GM04503 (cell line): ENCODE measurements at places on chromosomes 6 and 20.

DNA sequence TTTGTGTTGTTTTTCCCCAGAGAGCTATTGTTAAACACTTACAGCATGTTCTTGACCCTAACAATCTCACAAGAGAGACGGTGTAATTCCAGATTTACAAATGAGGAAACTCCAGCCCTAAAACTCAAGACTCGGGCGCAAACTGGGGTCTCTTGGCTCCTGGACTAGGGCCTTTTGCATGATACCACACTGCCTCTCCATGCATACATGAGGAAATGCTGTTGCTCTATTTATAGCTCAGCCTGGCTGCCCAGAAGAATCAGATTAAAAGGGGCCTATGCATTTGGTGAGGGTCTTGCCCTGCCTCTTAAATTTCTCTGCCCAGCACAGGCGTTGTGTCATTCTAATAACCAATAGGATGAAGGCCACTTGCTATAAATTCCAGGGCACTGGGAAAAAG is 30.5 kb upstream of the SNRPB2 start:
- DNase-seq = no peak

DNA sequence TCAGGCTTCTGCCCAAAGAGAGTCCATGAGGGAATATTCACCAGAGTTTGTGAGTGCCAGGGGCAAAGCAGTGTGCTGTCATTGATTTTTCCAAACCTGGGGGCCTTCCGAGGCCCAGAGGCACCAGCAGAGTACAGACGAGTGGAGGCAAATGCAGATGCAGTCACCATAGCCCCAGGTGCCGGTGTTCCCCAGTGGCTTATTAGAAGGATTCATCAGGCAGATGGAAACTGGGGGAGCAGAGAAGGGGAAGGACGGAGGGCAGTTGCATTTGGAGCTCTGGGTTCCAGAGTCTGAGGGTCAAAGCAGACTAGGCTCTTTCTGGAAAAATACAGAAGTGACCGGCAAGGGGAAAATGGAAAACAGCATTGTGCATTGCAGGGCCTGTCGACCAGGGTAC is 184.2 kb downstream of the ANKRD60 start:
- DNase-seq = no peak

GRCh38 chr6:2763876-2764540 is 1.2 kb upstream of the WRNIP1 start:
- DNase-seq = no peak

- DNase-seq = no peak
Measured at GRCh38 chr6:64672131-64672530, 1034.9 kb downstream of the EYS start.

GRCh38 chr20:63182425-63182824 is 33.5 kb downstream of the YTHDF1 start:
- no peak for DNase-seq

GRCh38 chr20:8583566-8584043 is 451.5 kb downstream of the PLCB1 start:
- no peak for DNase-seq

DNA sequence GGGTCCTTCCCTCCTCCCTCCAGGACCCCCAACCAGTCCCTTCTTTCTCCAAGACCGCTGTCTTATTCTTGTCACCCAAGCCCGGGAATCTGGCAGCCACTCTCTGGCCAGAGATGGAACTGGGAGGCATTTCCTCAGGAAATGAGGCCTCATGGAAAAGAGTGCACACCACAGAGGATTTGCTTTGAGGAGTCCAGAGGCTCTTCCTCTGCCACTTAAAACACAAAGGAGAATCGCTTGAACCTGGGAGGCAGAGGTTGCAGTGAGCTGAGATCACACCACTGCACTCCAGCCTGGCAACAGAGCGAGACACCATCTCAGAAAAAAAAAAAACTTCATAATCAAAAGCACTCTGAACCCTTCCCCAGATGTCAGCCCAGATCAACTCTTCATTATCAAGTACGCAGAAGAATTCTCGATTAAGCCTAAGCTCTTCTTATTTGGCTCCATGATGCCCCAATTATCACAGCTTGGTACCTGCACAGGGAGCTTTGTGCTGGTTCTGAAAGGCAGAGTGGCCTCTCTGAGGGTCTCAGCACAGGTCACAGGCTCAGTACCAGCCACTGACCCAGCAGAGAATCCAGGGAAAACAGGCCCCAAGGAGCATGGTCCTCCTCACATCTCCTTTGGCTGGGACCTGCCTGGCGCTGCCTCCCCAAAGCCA is 82.9 kb upstream of the MAFB start:
- DNase-seq = no peak

- DNase-seq = no peak
Measured at GRCh38 chr6:2562721-2563451, 187.8 kb downstream of the MYLK4 start.

- no peak for DNase-seq
Measured at GRCh38 chr6:2549834-2550233, 200.9 kb downstream of the MYLK4 start.

DNA sequence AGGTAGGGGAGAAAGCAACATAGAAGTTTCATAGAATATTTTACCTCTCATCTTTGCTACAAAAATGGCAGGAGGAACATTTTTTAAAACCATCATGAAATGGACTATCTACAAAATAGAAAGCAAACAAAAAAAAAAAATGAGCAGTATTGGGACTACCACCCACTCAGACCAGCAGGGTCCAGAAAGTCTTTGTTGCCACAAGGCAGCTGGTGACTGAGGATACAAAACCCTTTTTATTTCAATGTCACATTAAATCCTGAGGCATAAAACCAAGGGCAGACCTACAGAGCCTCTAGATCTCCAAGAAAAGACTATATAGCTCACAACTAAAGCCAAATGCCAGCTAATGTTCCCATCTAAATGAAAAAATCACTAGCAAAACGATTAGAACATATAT is 282.2 kb downstream of the PTPRK start:
- no peak for DNase-seq

GRCh38 chr6:14735956-14736486 is 509.8 kb upstream of the JARID2 start:
- no peak for DNase-seq

DNA sequence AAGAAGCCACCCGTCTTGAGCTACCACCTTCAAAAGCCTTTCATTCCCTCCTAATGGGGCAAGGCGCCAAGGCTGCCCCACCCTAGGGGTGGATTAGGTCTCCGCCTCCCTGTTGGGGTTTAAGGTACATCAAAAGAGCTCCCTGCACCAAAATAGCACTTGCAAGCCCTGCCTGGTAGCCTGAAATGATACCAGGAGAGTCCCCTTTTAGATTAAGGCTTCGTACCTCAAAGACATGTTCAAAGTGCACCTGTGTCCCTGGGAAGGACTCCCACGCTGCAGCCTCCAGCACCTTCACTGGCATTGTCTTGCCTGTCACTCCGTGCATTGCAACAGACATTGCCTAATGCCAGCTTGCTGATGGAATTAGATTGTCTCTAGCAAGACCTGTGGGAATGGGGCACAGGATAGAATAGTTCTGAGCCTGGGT is 15.7 kb upstream of the CDKN1A start:
- no peak for DNase-seq

DNA sequence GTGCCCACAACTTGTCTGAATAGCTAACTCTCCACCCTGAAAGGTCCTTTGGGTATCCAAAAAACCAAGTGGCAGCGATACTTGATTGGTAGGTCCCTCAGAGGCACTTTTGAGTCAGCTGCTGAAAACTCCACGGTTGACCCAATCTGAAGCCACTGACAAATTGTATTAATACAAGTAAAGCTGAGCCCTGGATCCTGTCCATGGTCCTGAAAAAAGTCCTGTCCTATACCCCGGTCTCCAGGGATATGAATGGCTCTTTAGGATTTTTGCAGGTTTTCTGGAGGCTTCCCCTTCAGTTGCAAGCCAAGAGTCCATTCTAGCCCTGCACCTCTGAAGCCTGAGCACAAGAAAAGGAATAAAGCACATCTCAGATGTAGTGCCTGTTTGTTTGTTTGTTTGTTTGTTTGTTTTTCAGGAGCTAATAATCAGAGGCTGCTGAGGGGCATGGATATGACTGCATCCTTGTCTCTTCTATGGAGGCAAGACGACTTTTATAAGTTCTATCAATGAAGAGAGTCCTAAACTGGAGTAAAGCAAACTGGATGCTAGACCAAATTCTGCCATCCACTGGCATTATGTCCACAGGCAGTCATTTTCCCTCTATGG is 1.7 kb upstream of the SLC12A5 start:
- peak; percentile 16 for DNase-seq

DNA sequence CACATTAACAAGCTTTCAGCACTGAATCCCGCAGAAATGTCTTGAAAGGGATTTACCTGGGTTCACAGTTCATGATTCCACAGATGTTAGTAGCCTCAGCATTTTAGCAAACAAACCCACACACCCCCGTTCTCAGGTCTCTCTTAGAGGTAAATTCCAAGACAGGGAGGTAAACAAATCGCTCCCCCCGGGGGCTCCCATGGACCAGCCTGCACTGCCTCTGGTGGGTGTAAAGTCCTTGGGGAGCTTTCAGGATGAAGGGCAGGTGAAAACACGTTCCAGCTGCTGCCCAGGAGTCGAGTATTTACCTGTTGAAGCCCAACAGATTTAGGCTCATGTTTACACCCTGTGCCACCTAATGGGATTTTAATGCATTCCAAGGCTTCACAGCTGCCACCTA is 187.0 kb upstream of the FOXQ1 start:
- DNase-seq = no peak

GRCh38 chr6:63418741-63419140 is 99.0 kb upstream of the LGSN start:
- DNase-seq = no peak

- DNase-seq = no peak
Measured at GRCh38 chr6:818196-818595, 125.3 kb upstream of the EXOC2 start.

- no peak for DNase-seq
Measured at GRCh38 chr20:56017560-56017959, 12.2 kb upstream of the CBLN4 start.

- no peak for DNase-seq
Measured at GRCh38 chr6:33112148-33112547, 36.4 kb downstream of the HLA-DPB1 start.

DNA sequence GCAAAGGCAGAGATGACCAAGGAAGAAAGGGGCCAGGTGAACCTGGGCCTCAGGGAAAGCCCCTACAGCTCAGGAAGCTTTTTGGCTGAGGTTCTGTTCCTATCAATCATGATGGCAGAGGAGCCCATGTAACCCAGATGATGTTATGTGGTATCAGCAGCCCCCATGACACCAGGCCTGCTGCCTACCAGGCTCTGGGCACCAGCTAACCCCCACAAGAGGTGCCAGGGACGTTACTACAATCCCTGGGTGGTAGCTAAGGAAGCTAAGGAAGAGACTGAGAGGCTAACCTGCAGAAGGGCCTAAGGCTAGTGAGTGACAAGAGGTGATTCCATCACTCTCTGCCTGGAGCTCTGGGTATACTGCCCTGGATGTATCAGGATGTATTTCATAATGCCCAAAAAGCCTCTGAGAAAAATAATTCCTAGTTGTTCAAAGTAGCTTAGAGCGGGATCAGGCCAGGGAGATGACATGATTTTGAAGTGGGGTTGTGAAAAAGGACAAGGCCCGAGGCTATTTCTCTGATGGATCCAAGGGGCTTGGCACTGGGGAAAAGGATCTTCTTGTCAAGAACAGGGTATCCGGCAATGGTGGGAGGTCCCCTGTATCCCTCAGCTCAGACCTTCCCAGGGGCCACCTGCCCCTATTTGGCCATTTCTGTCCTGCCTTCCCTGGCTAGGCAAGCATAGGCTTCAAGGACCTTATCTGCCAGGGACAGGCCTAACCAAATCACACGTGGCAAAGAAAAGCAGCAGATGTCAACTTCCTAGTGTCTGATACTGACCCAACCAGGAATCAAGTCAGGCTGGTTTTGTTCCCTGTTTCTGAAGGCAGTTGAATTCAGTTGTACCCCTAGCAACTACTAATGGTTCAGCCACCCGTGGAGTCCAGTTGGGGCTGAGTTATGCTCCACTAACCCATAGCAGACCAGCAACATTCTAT is 41.3 kb downstream of the PANK2 start:
- no peak for DNase-seq

DNA sequence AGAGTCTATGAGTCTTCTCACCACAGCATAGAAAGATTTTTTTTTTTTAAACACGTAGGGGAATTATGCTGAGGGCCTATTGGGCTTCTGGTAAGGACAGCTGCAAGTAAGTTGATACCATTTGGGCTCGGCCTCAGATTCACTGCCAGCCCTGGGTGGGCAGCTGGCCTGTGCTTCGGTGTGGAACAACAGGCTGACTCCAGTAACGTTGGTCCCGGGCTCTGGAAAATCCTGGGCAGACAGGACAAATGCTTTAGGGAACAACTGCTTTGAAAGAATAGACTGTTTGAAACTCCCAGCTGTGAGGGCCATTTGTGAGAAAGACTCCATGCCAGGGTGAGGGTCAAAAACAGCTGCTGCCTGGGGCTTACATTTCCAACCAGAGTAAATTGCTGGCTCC is 366.5 kb downstream of the QKI start:
- no peak for DNase-seq

- DNase-seq = peak; percentile 49
Measured at GRCh38 chr6:30690403-30691207, at the start of gene NRM. Gene NRM, minus strand, starts transcription at chr6:30690984. Its CDS starts 10 bp downstream, at chr6:30690974.

DNA sequence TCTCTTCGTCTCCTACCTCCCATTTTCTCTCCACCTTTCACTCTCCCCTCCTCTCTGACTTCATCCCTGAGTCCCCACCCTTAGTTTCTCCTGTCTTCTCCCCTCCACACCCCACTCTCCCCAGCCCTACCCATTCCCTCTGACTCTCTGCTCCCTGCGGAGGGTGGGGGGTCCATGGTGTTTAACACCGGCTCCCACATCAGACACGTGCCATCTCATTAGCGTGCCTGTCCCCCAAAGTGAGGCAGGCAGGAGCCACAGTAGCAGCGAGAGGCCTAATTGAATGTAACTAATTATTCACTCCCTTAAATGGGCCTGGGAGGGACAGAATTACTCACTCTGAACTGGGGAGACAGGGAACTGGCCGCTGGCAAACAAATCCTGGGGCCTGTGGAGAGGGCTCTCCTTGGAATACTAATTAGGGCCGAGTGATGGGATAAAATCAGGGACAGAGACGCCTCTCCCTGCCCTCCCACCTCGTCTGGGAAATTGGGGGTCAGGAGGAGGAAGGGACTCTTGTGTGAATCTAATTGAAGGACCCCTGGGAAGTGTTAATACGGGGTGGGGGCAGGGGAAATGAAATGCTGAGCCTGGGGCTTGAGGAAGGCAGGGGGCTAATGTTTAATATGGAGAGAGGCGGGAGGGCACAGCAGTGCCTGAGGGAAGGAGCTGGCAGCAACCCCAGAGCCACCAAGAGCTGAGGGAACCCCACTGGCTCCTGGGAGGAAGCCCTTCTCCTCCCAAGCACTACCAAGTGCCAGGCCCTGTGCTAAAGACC is 17.9 kb downstream of the CD40 start:
- DNase-seq = no peak

GRCh38 chr20:62774762-62775161 is 21.5 kb upstream of the MRGBP start:
- no peak for DNase-seq
